ENCODE measurements at places on chromosomes 7 and 10.

DNA sequence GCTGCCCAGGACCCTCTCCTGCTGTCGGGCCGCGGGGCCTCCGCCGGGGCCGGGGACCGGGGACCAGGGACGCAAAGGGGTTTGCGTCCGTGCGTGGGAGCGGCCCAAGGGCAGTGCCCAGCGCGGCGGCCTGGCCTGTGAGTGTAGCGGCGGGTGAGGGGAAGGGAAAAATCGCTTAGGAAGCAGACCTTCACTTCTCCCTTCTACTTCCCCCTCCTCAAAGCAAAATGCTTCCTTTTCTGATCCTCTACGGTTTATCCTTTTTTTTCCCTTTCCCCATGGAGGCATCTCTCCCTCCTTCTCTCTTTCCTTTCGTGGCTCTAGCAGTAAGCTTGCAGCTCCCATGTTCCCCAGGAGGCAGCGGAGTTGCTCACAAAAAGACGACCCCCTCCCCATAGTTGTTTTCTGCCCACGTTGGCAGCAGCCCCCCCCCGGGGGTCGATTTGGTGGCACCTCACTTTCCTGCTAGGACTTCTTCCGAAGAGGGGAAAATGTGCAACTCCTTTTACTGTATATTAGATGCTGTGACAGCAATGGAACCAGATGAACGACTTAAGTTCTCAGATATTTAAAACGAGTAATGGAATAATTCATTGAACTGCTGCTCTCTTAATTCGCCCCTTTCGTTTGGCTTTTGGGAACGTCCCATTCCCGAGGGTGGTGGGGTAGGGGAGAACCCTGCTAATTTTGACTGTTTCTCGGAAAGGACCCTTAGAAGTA, 724 bp downstream of the CAPZA2 start:
- peak; percentile 19 for DNase-seq

GRCh38 chr10:49649294-49649693, 30.2 kb upstream of the C10orf53 start:
- DNase-seq: no peak

GRCh38 chr7:64874562-64875250, 28.4 kb upstream of the ZNF273 start:
- no peak for DNase-seq

GRCh38 chr10:37739181-37739580, 118.2 kb downstream of the ZNF248 start:
- DNase-seq: no peak

DNA sequence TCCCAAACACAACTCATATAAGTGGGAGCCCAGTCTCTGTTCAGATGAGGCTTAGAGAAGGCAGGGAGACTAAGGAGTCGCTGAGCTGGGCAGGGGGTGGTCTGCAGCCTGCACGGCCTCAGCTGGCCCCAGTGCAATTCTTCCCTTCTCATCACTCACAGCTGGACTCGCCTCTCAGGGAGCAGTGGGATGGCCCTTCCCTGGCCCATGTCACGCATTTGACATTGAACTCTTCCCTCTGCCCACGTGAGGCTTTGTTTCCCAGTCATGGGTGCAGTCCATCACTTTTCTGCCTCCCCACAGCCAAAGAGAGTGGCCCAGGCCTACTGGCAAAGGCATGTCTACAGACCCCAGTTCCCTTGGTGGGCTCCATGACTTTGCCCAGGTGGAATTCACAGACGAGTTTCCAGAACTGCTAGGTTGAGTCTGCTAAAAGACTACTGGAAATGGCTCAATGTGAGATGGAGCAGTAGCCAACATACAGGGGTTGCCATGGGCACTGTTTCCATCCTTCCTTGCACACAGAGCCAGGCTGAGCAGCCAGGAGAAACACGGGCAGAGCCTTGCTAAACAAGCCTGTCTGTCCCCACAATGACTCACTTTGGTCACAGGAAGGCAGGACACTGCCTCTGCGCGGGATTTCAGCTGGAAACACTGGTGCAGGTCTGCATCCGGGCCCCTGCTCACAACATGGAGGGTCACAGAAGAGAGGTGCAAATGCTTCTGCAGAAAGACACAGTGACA, 90.1 kb downstream of the OAT start:
- no peak for DNase-seq

GRCh38 chr10:6068006-6068405, 5.8 kb upstream of the IL2RA start:
- DNase-seq: no peak

Data from foreskin melanocyte (primary cell).